Endodermal cell (in vitro differentiated cells): ENCODE measurements at places on chromosomes 7 and 10. TPM values are rescaled to one million over a fixed set of nuclear protein-coding genes. Genes with fewer than 3 reads are reported as not detected.

PRKCQ gene
- 21.0 and 24.3 TPM in 2 replicates for total RNA-seq

HSPB1 gene
- total RNA-seq: 219 to 305 TPM (median 244 TPM) in 3 replicates

ABCC2 gene
- 0.28 to 0.90 TPM (median 0.40 TPM) in 3 replicates for total RNA-seq

NKX2-3 gene
- 0.14 TPM in 1 of 2 replicates, not detected in the other for total RNA-seq

PAPSS2 gene
- 20.2 and 23.2 TPM in 2 replicates for total RNA-seq

FGFR2 gene
- 56.5 to 157 TPM (median 61.2 TPM) in 3 replicates for total RNA-seq

SPACDR gene
- 1.4 to 2.1 TPM (median 1.5 TPM) in 3 replicates for total RNA-seq

EN2 gene
- total RNA-seq: not detected in 3 replicates

GIMAP8 gene
- total RNA-seq: not detected in 2 replicates
